ENCODE measurements at places on chromosomes 6 and 20. TPM values are rescaled to one million over a fixed set of nuclear protein-coding genes. Genes with fewer than 3 reads are reported as not detected.

DNA sequence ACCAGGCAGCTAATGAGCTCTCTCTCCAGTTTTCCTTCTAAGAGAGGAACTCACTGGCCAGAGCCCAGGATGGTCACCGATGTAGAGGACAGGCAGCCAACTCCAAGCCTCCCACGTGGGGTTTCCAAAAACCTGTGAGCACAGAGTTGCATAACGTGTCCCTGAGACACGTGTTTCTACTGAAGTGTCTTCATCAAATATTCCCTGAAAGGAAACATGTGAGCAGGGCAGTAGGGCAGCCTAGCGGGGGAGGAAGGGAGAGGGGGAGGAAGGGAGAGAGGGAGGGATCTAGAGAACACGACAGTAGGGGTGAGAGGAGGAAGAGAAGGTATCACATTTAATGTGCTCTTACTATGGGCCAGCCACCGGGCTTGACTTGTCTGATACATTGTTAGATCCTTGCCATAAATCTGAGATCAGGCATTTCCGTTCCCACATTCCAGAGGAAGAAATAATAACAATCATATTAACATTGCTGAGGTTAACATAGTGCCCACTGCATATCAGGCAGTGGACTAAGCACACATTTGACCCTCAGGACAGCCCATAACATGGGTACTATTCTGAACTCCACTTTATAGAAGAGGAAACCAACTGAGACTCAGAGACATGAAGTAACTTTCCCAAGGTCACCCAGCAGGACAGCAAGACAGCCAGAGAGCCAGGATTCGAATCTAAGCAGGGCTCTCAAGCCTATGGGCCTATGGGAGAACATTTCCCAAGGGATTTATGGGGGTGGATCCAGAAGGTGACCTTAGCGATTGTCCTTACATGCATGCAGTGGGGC lies 4.5 kb upstream of the SYS1 start:
- H3K27ac ChIP-seq, result peak overlapping the region; percentile 92
- no peaks in the 10 kb centered on the region for H3K36me3 ChIP-seq
- peaks cover 57% of the 10 kb centered on the region for H3K4me1 ChIP-seq
- no peak overlapping the region for H3K4me3 ChIP-seq

Gene EXOC2
- 28.5 TPM for total RNA-seq

DNA sequence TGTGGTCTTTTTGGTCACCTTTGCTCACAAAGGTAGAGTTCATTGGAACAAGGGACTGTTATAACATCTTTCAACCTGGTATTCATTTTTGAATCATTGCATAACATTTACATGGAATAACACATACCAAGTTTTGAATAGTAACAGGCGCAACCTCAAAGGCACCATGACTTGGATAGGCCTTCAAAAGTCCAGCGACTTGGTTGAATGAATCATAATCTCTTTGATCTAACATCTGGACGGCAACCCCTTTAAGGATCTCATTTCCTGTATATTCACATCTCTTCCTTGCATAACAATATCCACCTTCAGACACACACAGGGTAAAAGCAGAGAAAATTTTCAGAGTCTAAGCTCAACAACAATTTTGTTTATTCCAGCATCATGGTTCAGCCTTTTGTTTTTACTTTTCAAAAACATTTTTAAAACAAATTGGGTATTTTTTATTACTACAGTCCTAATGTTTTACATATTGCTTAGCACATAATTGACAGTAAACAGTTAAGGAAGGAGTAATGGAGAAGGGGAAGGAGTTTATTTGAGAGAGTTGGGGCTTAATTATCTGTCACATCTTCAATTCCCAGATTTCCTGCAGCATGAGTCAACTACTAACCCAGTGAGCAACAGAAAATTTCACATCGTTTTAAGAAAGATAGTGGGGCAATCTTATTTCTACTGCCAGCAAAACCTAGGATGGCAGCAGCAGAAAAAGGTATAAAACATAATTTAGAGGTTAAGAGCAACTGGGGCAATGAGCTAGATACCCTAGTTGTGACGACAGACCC lies 41.8 kb upstream of the F13A1 start:
- H3K4me3 ChIP-seq, result no peak overlapping the region
- no peak for DNase-seq
- no peaks in the 10 kb centered on the region for H3K36me3 ChIP-seq
- H3K27me3 ChIP-seq, result no peaks in the 10 kb centered on the region

Gene C4B
- 162 TPM for total RNA-seq

DNA sequence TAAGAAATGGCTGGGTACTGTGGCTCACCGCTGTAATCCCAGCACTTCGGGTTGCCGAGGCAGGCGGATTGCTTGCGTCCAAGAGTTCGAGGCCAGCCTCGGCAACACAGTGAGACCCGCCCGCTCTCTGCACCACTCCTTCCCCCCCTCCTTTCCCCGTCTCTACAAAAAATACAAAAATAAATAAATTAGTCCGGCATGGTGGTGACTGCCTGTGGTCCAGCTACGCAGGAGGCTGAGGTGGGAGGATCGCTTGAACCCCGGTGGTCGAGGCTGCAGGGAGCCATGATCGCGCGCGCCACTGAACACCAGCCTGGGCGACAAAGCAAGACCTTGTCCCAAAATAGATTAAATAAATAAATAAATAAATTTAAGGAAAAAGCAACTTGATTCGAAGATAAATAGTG lies 448 bp upstream of the RNF114 start:
- peaks cover 15% of the 10 kb centered on the region for H3K36me3 ChIP-seq
- H3K4me1 ChIP-seq, result peaks cover 33% of the 10 kb centered on the region
- H3K27ac ChIP-seq, result peak overlapping the region; percentile 98
- H3K27me3 ChIP-seq, result no peaks in the 10 kb centered on the region

DNA sequence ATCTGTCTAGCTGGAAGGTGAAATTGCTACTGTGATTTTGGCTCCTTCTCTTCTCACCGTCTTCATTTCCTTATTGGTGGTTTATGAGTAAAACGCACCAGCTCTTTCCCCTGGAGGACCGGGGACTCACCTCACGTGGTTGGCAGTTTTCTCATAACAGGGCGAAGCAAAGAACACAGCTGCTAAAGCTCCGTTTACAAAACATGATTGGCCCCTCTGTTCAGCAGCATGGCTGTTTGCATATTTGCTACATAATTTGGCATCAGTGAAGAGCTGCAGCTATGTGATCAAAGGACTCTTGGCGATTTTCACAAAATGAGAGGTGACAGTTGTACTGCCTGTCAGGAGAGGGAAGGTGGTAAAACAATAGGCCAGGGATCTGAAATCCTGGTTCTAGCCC lies 20.5 kb upstream of the TMEM181 start:
- H3K27me3 ChIP-seq, result peaks cover 26% of the 10 kb centered on the region
- no peak for DNase-seq
- no peak overlapping the region for H3K4me3 ChIP-seq
- peaks cover 4% of the 10 kb centered on the region for H3K4me1 ChIP-seq
- H3K27ac ChIP-seq, result no peak overlapping the region

GRCh38 chr6:20427856-20428255 lies 26.2 kb downstream of the E2F3 start:
- no peak overlapping the region for H3K4me3 ChIP-seq
- no peaks in the 10 kb centered on the region for H3K4me1 ChIP-seq
- no peaks in the 10 kb centered on the region for H3K27me3 ChIP-seq
- no peaks in the 10 kb centered on the region for H3K36me3 ChIP-seq
- H3K27ac ChIP-seq, result no peak overlapping the region
- no peak for DNase-seq

Gene APCDD1L
- not detected for total RNA-seq

- H3K4me1 ChIP-seq, result no peaks in the 10 kb centered on the region
- H3K36me3 ChIP-seq, result no peaks in the 10 kb centered on the region
- no peak overlapping the region for H3K4me3 ChIP-seq
- DNase-seq, result no peak
These were observed 31.3 kb upstream of the SH3BGRL2 start for GRCh38 chr6:79599725-79600259.

- no peak for DNase-seq
- no peak overlapping the region for H3K27ac ChIP-seq
- no peak overlapping the region for H3K4me3 ChIP-seq
- peaks cover 5% of the 10 kb centered on the region for H3K4me1 ChIP-seq
- H3K36me3 ChIP-seq, result peaks cover 31% of the 10 kb centered on the region
- no peaks in the 10 kb centered on the region for H3K27me3 ChIP-seq
These were observed 7.8 kb upstream of the BTN3A1 start for GRCh38 chr6:26394289-26394688.

- DNase-seq, result no peak
- no peak overlapping the region for H3K27ac ChIP-seq
- H3K27me3 ChIP-seq, result no peaks in the 10 kb centered on the region
- no peak overlapping the region for H3K4me3 ChIP-seq
- H3K36me3 ChIP-seq, result no peaks in the 10 kb centered on the region
These were observed 2.2 kb upstream of the EPB41L2 start for GRCh38 chr6:131065112-131065823.

DNA sequence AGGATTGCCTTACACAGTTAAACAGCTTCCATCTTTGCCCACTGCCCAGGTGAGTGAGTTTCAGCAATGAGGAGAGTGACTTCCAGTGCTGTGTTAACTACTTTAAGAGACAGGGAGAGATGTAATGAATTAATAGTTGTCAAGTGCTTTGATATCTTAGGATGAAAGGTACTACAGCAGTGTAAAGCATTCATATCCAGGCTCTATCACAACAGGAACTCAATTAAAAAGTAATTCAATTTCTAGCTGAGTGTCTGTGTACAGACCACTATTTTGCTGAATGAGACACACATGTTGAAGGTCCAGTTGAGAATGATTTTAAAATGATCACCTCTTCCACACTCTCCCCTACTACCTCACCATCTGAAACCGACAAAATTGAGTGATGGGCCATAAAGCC lies 70.7 kb upstream of the BEND3 start:
- no peaks in the 10 kb centered on the region for H3K4me1 ChIP-seq
- no peak for DNase-seq
- no peak overlapping the region for H3K4me3 ChIP-seq
- no peak overlapping the region for H3K27ac ChIP-seq
- H3K27me3 ChIP-seq, result no peaks in the 10 kb centered on the region

DNA sequence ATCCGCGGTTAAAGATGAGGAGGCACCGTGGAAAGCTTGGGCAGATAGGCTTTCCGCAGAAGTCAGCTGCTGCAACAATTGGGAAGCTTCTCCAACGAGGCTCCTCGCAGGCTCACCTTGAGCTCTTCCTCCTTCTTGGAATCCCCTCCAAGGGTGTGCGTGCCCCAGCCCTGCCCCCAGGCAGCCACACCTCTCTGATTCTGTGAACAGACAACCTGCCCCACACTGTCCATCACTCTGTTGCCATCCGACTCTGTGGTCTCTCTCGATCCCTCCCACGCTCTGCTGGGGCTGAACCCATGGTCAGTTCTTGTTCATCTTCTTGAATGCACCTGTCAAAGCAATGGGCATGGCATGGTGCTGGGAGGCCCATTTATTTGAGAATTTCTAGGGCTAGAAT lies 31.5 kb downstream of the PACSIN1 start:
- no peaks in the 10 kb centered on the region for H3K36me3 ChIP-seq
- no peak for DNase-seq
- H3K4me1 ChIP-seq, result no peaks in the 10 kb centered on the region
- no peaks in the 10 kb centered on the region for H3K27me3 ChIP-seq

DNA sequence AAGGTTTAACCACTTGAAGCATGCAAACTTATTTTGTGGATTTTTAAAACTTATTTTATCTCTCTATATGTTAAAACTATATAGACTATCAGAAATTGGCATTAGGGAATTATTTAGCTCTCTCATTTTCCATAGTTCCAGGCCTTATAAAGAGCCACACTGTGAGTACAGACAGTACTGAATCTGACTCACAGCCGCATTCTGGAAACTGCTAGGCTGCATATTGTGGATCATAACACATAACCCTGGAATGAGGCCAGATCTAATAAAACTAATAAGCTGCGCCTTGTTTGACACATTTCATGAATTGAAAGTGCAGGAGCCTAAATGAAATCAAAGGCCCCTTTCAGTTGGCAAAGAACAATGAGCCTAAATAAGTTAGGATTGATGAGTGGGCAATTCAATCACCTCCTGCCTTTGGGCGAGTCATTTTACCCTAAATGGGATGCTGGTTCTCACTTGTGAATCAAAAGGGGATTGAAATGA lies 308.4 kb downstream of the PACRG start:
- H3K36me3 ChIP-seq, result no peaks in the 10 kb centered on the region
- no peak overlapping the region for H3K4me3 ChIP-seq
- no peaks in the 10 kb centered on the region for H3K4me1 ChIP-seq
- H3K27ac ChIP-seq, result no peak overlapping the region

Measured in lower lobe of right lung (tissue), 2 donors.